Stimulated activated CD4-positive, alpha-beta T cell treated with anti-CD3 and anti-CD28 coated beads, Interleukin-4, amount 100 ng/mL, for 1 hour (primary cell): ENCODE measurements at places on chromosomes 5 and 9.

DNA sequence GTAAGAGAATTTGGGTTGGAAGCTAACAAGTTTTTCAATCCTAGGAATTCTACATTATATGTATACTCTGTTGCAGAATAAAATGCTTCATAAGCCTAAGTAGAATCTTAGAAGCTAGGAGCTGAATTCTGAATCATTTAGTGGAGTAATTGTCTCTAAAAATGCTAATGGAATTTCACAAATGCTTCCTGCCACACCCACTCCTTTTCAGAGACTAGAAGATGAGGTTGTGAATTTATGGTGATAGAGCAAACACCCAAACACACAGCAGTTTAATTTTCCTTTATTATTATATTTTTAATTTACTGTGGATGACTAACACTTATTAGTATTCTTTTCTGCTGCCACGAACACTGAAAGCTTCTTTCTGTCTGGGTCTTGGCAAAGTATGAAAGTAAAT is 208.0 kb upstream of the PDE4D start:
- no peak for DNase-seq

DNA sequence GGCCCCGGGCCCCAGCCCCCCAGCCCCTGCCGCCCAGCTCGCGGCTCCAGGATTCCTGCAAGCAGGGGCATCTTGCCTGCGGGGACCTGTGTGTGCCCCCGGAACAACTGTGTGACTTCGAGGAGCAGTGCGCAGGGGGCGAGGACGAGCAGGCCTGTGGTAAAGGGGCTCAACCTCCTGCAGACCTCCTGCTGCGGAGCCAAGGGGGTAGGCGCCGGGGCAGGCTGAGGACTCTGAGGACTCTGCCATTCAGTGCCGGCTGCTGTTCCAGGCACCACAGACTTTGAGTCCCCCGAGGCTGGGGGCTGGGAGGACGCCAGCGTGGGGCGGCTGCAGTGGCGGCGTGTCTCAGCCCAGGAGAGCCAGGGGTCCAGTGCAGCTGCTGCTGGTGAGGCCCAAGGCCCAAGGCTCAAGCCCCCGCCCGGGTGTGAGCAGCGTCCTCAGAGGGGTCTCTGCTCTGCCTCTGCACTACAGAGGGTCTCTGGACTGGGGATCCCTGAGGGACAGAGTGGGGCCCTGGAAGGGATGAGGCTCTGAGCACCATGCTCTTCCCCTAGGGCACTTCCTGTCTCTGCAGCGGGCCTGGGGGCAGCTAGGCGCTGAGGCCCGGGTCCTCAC is 3.4 kb downstream of the MAMDC4 start:
- no peak for DNase-seq

DNA sequence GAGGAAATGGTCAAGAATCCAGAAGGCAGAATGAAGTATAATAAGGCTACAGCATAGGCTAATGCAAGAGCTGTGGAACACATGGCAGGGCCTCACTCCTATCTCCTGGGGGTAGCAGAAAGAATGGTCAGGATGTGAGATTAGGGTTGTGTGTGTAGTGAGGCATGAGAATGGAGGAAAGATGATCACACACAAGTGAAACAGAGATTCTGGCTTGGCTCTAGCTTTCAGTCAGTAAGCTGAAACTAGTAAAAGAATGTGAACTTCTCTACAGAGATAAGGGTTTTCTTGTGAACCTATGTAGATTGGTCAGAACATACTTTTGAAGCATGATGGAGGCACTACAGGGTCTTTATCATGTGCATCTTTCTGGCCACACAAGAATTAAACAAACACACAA is 298.8 kb downstream of the ASTN2 start:
- DNase-seq, result no peak

DNA sequence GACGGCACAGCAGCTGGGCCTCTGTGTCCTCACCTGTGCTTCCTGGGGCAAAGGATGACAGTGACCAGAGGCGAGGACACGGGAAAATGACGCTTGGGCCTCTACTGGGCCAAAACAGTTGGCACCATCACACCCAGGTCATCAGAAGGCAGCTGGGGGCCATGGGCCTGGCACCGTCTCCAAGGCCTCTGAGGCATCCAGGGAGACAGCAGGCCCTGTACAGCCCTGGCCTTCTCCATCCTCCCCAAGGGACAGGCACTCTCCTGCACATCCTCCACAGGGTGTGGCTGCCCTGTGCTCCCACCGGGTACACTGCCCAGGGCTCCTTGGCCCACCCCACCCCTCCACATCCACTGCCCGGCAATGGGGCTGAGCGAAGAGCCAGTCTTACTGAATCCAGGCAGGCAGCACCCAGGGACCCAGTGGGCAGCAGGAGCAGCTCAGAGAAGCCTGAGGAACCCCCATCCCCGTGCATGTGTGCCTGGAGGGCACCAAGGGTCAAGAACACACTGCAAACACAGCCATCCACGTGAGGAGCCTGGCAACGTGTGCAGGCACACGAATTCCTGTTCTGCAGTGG is 4.0 kb downstream of the LPCAT1 start:
- DNase-seq, result no peak

DNA sequence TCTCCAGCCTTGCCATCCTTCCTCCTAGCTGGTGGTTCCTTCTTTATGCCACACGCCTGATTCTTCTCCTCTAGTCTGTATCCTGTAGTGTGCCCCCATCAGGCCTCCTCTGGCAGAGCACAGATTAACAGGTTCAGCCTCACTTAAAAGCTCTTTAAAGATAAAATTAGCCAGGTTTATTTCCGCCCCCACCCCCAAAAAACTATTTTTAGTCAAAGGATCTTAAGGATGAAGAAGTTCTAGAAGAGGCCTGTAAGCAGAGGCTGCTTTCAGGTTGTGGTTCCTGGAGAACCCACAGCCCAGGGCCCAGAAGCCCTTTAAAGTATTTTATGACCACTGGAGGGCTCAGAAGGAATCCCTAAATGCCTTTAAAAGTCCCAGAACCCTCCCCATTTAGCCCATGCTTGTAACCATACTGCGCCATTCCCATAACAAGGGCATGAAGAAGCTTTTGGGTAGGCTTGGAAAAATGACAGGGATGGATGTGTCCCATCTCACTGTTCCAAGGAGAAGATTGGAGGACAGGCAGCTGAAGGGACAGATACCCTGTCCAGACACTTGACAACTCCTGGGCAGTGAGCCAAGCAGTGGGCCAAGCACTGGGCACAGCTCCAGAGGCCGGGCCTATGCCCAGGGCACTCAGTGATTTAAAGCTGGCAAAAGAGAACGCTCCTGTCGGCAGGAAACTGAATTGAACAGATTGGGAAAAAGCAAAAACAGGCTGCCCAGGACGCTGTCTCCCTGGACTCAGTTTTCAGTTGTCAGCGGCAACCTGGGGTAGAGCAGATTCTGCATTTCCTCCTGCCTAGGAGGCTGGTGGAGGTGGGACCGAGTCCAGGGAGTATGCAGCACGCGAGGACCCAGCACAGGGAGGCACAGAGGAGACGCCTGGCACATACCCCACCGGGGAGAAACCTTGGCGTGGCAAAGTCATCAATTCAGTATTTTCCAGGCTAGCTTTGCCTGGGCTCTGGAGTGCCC is 106.3 kb upstream of the SSBP2 start:
- DNase-seq, result no peak

- no peak for DNase-seq
Observed at GRCh38 chr5:163695830-163696578, 190.6 kb downstream of the MAT2B start.

GRCh38 chr9:115341426-115341825 is 223.5 kb upstream of the TNC start:
- DNase-seq, result no peak

GRCh38 chr5:132688536-132689339 is 14.9 kb downstream of the IL4 start:
- no peak for DNase-seq

DNA sequence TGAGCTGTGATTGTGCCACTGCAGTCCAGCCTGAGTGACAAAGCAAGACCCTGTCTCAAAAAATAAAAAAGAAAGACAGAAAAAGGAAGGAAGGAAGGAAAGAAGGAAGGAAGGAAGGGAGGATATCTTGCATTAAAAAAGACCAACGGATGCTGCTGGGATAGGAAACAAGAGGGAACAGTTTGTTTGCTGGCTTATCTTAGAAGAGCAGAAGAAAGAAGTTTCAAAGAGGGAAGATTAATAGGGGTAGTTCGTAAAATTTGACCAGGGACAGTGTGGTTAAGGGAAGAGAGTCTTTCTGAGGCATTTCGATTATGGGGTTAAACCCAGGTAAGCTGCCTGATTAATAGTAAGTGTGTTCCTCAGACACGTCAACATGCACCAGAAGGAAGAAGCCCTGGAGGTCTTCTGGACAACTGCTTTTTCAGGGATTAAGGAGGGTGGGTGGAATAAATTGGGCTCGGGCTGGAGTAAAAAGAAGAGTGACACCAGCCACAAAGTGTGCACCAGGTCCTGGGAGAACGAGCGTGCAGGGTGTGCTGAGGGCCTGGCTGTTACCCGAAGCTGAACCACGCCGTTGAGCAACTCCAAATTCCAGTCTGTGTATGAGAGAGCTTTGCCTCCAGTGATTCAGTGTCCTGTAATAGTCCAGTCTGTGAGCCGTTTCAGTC is 24.8 kb downstream of the FYB1 start:
- DNase-seq, result no peak

GRCh38 chr5:1887588-1888360 is 5.0 kb upstream of the IRX4 start:
- DNase-seq, result no peak

- DNase-seq, result no peak
Observed at GRCh38 chr5:17269201-17269600, 51.8 kb downstream of the BASP1 start.

- DNase-seq, result no peak
Observed at GRCh38 chr5:149798466-149798865, 68.4 kb downstream of the PPARGC1B start.

DNA sequence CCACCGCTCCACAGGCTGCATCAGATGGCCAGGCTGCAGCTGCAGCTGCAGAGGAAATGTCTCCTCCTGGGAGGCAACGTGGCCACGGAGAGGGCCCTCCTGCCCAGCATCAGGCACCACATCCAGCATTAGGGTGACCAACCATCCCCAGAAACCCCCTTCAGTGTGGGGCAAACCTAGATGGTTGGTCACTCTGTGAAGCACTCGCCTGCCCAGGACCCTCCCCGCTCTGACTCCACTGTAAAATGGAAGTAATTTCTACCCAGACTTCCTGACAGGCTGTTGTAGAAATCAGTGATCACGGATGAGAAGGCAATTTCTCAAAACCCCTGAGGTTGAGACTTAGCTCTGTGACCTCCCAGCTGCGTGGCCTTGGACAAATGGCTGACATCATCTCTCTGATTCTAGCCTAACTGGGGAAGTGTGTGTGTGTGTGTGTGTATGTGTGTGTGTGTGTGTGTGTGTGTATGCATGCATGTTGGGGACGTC is 31.6 kb downstream of the B4GALT1 start:
- DNase-seq, result no peak

- DNase-seq, result no peak
Observed at GRCh38 chr9:120482424-120483186, 97.4 kb downstream of the CDK5RAP2 start.

DNA sequence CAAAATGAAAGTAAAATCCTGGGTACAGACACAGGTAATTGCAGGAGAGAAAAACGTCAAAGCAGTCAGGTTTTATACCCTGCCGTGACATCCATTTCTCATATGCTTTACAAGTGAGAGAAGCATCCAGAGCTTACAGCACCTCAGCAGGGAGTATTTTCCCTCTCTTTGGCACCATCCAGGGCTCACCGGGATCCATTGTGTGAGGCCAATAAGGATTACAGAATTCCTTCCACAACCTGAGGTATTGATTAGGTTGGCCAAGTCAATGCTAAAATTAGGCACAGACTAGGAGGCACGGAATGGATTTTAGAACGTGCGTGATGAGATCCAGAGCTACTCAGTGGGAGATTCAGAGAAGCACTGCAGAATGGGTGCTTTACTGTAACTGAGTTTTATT is 296.6 kb downstream of the FBXL7 start:
- DNase-seq, result no peak

DNA sequence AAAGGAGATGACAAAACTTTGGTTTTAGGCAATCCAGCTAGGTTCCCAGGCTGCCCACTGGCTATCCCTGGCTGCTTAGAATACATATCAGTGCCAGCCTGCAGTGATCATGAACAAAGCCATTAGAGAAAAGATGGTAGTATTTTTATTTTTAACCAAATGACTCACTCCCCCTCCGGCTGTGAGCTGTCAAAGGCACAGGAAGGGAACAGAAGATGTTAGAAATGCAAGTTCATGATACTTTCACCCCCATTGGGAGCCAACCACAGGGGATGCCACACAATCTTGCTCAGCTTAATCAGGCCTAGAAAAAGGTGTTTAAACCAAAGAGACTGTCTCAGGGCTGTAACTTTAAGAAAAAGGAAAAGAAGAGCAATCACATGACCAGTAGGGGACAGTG is 70.3 kb upstream of the ASTN2 start:
- DNase-seq, result no peak

- DNase-seq, result no peak
Observed at GRCh38 chr5:110965773-110966581, 105.5 kb upstream of the TSLP start.

- DNase-seq, result no peak
Observed at GRCh38 chr9:115057559-115057958, 60.4 kb downstream of the TNC start.
